ENCODE measurements at places on chromosomes 13 and 19. TPM values are rescaled to one million over a fixed set of nuclear protein-coding genes. Genes with fewer than 3 reads are reported as not detected.

DNA sequence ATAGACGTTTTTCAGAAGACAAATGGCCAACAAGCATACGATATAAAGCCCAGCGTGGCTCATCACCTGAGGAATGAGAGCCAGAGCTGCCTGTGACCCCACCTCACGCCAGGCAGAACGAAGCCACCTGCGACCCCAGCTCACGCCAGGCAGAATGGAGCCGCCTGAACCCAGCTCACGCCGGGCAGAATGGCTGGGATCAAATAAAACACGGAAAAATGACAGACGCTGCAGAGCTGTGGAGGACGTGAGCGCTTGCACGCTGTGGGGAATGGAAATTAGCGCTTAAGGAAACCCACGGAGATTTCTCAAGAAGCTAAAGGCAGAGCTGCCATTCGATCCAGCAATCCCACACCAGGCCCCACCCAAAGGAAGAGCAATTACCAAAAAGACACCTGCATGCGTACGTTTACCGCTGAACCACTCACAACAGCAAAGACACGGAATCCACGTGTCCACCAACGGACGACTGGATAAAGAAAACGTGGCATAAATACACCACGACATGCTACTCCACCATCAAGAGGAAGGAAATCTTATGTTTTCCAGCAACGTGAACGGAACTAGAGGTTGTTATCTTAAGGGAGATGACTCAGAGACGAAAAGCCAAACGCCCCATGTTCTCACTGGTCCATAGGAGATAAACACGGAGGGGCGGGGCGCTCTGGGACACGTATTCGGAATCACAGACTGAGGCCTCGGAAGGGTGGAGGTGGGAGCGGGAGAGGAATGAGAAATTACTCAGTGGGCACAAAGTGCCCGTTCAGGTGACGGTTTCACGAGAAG is 30.7 kb upstream of the C13orf46 start:
- H3K4me1 ChIP-seq: peaks cover 4% of the 10 kb centered on the region
- no peak overlapping the region for H3K4me3 ChIP-seq

GRCh38 chr13:44052780-44053184 is 173.1 kb downstream of the LACC1 start:
- H3K36me3 ChIP-seq: no peaks in the 10 kb centered on the region
- H3K27ac ChIP-seq: peak overlapping the region; percentile 83
- no peak overlapping the region for H3K4me3 ChIP-seq

- H3K27me3 ChIP-seq: peaks cover 1% of the 10 kb centered on the region
- no peak overlapping the region for H3K4me3 ChIP-seq
- no peaks in the 10 kb centered on the region for H3K4me1 ChIP-seq
- no peak for DNase-seq
- H3K27ac ChIP-seq: no peak overlapping the region
Measured at GRCh38 chr19:46481947-46482346, 10.6 kb upstream of the PNMA8A start.

DNA sequence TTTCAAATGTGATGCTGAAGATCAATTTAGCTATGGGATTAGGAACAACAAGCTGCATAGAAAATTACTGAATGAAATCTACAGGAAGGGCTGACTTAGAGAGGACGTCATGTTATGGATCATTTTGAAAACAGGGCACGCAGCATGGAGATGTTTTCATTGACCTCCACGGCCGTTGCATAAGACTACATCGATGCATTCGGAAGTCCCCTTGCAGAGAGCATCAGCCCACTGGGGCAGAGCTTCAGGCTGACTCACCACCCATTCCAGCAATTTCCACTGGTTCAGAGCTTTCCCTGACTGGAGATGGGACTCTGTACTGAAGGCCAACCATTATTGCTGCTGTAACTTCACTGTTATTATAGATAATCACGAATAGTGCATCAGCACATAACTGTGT is 305.3 kb downstream of the IRS2 start:
- H3K4me3 ChIP-seq: no peak overlapping the region
- DNase-seq: no peak
- H3K36me3 ChIP-seq: no peaks in the 10 kb centered on the region

DNA sequence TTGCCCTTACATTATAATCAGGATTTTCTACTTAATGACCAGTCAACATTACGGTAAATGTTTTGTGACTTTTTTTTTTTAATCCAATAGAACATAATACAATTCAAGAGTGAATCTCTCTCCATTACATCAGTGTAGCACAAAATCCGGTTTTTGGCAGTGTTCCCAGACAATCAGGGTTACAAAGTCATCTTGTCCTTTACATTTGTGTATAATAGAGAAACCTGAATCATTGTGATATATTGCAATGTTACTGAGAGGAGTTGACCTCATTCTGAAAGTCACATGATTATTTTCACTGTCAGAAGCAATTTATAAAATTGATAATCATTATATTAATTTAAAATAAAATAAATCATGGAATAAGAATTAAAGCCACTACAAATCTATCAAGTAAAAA is 1346.0 kb upstream of the SPRY2 start:
- no peak overlapping the region for H3K27ac ChIP-seq
- H3K4me3 ChIP-seq: no peak overlapping the region
- H3K4me1 ChIP-seq: no peaks in the 10 kb centered on the region
- DNase-seq: no peak
- no peaks in the 10 kb centered on the region for H3K36me3 ChIP-seq

Gene RASGRP4
- not detected for total RNA-seq

All from Caco-2 (cell line).